ENCODE measurements at places on chromosomes 1 and 21.

DNA sequence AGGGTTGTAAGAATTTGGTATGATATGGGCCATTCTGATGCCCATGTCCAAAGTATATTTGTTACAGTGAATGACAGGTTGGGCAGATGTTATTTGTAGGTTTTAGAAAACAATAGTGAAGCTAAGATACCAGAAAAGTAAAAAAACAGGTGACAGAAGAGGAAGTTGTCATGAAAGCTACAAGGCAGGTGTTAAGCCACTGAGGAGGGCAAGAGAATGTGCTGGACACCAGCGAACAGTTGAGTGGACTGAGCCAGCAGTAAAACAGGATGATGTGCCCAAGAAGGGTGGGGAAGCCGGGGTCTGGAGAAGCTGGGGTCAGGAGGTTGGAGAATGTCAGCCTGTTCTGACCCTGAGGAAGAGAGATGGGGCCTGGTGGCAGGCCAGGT lies 83.3 kb downstream of the DTL start:
- no peak for DNase-seq

- no peak for DNase-seq
Observed at GRCh38 chr1:28855469-28855951, 43.5 kb downstream of the OPRD1 start.

DNA sequence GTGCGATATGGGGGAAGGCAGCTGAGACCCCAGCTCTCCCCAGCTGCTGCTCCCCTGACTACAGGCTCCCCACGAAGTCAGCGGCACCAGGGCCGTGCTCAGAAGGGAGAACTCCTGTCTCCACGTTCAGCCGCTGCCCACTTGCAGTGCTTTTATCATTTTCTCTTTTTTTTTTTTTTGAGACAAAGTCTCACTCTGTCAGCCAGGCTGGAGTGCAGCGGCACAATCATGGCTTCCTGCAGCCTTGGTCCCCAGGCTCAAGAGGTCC lies 933 bp upstream of the FTCD start:
- no peak for DNase-seq

GRCh38 chr21:26684889-26685288 lies 111.8 kb upstream of the CYYR1 start:
- no peak for DNase-seq

GRCh38 chr1:59730759-59731478 lies 83.8 kb upstream of the HOOK1 start:
- no peak for DNase-seq

DNA sequence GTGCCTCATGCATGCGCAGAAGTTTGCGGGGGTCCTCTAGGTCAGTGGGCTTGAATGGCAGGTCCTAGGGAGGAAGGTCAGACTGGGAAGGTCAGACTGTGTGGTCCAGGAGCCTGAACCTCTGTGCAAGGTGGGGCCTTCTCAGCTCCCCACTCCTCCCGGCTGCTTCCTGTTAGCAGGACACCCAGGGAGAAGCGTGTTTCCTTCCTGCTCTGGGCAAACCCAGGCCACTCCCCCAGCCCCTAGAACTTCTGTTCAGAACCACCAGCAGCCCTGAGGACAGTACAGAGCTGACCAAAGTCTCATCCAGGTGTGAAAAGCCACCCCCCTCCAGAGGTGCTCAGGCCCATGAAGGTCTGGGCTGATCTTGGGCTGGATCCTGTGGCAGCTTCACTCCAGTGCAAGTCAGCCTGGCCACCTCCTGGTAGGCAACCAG lies 29.9 kb downstream of the NAV1 start:
- no peak for DNase-seq

DNA sequence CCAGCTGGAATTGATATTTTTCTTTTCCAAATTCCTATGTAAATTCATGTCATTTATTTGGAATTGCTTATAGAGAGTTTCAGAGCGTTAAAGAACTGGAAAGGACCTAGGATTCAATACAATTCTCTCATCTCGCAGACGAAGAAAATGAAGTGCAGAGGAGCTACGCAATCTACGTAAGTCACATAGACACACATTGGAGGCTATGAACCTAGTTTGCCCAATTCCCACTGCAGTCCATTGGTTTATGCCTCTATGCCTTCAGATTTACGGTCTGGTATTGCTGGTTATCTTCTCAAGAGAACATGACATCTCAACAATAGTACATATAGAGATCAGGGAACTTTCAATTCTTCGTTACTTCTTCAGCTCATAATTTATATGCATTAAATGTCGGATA lies 971 bp upstream of the RNF2 start:
- peak; percentile 44 for DNase-seq

- no peak for DNase-seq
Observed at GRCh38 chr1:163165119-163165518, 37.6 kb downstream of the RGS5 start.

- DNase-seq = peak; percentile 95
Observed at GRCh38 chr1:77682460-77683159, at the start of gene ZZZ3. Gene ZZZ3, minus strand, starts transcription at chr1:77682658. Its CDS starts 49,304 bp downstream, at chr1:77633354.
